ENCODE measurements at places on chromosomes 7 and 10.

DNA sequence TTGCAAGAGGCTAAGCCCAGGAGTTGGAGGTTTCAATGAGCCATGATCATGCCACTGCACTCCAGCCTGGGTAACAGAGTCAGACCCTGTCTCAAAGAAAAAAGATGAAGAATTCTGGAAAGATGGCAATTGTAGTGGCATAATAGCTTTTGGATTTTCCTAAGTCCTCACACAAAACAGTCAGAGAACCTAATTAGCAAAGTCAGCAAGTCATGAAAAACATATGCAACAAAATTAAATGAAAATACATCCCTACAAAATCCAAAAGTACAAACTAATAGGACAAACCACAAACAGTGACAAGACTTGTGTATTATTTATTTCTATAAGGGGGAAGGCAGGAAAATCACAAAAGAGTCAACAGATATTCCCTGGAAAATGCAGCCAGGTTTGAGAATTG, 362.3 kb upstream of the PLXDC2 start:
- no peak for DNase-seq

DNA sequence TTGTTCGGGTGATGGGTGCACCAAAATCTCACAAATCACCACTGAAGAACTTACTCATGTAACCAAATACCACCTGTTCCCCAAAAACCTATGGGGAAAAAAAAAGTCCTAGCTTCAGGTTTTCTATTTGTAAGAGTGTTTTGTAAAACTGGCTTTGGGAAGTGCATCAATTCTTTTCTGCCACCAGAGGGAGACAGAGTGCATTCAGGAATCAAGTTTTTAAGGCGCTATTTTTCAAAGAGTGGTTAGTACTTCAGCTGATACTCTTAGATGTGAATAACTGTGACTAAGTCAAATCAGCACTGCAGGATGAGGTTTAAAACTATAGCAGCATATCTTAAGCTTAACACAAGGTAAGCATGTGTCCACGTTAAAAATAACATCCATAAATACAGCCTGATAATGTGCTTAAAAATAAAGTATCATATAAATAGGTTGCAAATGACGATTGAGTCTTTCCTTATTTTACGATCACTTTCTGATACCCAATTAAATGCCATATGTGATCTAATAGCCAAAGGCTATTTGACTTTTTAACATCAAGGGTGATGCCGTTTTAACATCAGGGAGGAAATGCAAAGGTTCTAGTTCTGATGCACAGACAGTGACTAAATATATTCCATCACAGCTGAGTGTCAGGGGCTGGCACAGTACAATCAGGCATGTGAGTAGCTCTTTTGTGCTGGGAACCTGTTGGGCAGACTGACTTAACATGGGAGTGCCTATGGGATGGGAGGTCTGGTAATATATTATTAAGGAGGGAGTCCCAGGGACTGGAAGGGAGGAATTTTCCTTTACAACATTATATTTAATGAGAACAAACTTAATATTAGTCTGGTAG, 10.6 kb upstream of the LYZL2 start:
- DNase-seq, result peak; percentile 17

DNA sequence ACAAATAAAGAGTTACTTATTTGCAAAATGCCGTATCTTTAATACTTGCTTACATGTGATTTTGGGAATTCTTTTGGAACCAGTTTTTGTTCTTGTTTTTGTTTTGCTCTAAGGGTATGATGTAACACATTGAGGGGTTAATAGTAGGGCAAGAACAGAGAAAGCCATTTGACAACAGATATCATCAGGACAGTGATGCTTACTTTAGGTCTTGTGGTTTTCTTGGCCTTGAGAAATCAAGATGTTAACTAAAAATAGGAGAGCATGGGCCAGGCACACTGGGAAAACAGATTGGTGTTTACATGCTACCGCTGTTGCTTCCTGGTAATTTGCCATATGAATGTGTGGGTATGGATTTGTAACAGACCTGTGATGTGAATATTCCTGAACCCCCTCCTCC, 3.7 kb downstream of the SAMD8 start:
- no peak for DNase-seq

DNA sequence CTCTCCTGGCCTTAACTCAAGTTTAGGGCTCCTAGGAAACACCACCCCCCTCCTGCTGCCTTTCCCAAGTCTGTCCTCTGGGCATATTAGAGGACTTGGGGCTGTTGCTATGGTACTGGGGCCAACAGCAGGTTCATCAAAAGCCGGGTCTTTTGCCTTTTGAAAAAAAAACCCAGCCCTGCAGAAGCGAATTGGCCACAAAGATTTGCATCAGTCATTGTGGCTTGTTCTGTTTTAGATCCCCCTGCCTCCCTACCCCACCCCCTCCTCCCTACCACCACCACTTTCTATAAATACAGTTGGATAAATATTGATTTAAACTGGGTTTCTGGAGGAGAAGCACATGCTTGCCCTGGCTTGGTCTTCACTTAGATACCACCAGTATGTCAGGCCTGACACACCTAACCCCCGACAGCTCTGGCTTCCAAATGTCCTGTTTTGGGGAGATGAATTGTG, 7.0 kb downstream of the MXI1 start:
- DNase-seq, result peak; percentile 28

GRCh38 chr10:95469251-95469650, 91.9 kb downstream of the SORBS1 start:
- DNase-seq, result no peak

DNA sequence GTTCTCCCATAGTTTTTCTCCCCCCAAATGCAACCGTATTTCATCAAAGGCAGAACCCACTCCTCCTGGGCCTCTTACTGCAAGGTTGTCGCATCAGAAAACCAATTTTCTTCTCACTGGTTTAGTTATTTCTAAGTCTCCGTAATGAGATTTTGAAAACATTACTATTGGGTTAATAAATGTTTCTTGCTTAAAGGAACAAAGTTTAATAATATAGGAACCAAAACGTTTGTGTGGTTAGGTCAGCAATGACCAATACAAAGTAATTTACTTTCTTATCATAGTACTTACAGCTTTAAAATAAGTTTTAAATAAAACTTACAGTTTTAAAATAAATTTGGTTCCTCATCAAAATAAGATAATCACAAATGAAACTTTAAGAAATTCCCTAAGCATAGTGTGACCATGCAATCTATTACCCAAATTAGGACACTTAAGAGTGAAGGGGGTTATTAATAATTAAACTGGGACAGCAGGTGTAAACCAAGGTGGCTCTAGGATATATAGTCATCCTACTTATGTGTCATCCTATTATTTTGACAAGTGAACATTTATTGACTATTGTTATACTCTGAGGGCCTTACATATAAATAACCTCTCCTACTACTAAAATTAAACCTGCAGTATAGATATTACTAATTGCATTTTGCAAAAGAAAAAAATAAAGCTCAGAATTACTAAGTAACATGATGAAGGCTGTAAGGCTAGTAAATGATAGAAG, 415.4 kb upstream of the LRRN3 start:
- DNase-seq, result no peak

GRCh38 chr7:128210590-128211570, 30.2 kb upstream of the LEP start:
- DNase-seq, result no peak
